PC-3 (cell line): ENCODE measurements at places on chromosomes 11 and 22.
A peak's percentile ranks its signal among the peaks of the same experiment; 100 is the strongest.

DNA sequence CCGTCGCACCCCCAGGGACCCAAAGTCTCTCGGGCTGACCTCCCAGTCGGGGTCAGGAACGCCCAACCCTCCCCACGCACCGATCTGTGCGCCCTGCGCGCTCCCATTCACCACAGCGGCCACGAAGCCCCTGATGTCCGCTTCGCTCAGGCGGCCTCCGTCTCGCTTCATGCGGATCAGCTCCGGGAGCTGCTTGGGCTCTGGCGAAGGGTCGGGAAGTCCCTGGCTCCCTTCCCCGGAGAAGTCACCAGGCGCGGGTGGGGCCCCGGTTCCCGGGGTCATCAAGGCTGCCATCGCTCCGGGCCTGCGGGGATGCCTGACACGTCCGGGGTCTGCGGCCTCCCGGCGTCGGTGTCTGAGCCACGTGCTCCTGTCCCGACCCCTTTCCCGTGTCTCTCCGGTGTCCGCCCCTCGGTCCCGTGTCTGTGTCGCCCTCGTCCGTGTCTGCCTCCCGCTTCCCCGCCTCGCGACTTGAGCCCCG is 356 bp downstream of the TYMP start:
- DNase-seq: no peak

- DNase-seq: no peak
Observed at GRCh38 chr22:24178502-24179440, 2.5 kb upstream of the SUSD2 start.

- DNase-seq: no peak
Observed at GRCh38 chr22:48147404-48147803, 1385.0 kb downstream of the TBC1D22A start.

DNA sequence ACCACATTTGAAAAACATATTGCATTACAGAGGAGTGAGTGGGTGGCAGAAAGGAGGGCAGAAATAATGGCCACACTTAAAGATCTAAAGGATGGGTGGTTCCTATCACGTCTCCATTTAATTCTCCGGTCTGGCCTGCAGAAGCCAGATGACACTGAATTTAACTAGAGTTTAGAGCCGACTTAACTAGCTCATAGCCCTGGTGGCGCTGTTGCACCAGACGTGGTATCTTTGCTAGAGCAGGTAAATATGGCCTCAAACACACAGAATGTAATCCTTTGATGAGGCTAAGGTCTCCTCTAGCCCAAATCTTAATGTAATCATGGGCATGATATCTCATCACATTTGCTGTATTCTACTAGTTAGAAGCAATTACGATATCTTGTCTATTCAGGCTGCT is 51.5 kb upstream of the GAL start:
- DNase-seq: peak; percentile 88

- peak; percentile 66 for DNase-seq
Observed at GRCh38 chr11:62217191-62217748, 8.8 kb downstream of the SCGB2A1 start.

GRCh38 chr11:6608726-6609501 is 3.1 kb downstream of the TAF10 start:
- no peak for DNase-seq

GRCh38 chr22:36234213-36234612 is 5.1 kb downstream of the APOL2 start:
- no peak for DNase-seq

DNA sequence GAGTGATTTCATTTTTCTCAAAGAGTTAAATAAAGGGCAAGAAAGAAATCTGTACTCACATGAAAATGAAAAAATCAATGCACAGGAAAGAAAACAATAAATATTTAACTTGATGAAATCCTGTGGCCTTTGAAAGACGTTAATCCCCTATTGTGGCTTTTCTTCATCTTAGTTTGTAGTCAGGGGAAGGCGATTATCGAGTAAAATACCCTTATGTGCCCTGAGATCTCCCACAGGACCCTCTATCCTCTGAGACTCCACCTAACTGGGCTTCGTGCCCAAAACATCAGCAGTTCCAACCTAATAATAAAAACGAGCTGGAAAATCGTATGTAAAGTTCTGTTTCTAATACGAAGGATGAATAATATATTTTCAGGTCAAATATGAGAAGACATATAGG is 208.2 kb upstream of the ZC3H12C start:
- DNase-seq: no peak

DNA sequence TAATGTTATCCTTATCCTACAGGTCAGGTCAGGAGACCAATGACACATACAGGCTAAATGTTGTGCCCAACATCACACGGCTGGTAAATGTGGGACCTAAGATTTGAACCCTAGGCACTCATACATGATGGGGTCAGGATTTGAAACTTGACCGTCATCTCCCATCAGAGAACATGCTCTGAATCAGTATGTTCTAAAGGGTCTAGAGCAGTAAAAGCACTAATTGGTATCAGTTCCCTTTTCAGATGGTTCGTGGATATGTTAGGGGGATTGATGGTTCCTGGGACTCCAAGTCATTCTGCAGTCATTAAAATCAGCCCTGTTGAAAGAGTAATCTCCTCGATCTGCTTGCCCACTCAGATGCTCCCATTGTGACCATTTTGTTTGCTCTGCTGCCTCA is 65.5 kb downstream of the BMAL1 start:
- DNase-seq: no peak
